ENCODE measurements at places on chromosomes 3 and 15.

DNA sequence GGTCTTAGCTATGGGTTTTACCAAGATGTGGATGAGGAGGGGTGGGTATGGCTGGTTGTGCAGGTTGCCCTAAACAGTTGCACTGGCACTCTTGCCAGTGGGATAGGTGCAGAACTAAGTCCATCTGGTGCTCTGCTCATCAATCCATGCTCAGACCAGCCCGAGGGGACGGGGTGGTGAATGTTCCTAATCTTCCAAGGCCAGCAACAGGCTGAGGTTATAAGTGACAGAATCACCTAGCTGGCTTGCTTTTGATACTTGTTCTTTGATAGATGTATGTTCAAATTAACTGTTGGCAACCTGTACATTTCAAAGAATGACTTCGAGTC lies 53.5 kb upstream of the CCR2 start:
- DNase-seq: no peak

- no peak for DNase-seq
Measured at GRCh38 chr3:54222316-54222715, 100.0 kb downstream of the CACNA2D3 start.

DNA sequence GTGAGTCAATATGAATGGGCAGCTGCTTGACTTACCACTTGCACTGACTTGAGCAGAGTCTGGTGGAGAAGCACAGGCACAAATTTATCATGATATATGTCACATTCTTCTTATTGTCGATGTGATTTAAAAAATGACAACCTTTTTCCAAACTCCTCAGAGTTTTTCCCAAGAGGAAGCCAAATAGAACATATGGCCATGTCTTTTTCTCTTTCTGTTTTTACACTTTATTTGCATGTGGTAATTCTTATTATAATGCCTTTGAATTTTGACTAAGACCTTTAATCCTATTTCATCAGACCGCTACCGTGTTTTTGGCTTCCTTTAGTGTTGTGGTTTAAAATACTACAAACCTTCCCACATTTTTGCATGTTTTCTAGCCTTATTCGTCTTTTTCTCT lies 666.2 kb downstream of the PDCD6IP start:
- DNase-seq: no peak

DNA sequence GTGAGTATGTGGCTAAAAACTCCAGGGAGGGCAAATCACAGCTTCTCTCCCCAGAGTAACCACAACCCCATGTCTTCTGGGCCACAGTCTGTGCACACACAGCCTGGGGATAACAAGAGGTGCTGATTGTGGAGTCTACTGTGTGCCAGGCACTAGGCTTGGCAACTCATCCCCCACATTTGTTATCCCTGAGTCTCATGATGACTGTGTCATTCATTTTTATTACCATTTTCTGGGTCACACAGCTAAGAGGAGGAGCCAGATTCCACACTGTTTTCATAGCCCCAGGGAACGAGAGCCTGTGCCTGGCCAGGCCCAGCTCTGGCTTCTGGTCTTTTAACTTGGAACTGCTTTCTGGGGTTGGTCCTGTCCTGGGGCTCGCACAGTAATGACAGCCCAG lies 34.5 kb downstream of the ESYT3 start:
- DNase-seq: peak; percentile 68

GRCh38 chr3:111278959-111279358 lies 207.3 kb downstream of the NECTIN3 start:
- no peak for DNase-seq
